ENCODE measurements at places on chromosomes 11 and 22.

DNA sequence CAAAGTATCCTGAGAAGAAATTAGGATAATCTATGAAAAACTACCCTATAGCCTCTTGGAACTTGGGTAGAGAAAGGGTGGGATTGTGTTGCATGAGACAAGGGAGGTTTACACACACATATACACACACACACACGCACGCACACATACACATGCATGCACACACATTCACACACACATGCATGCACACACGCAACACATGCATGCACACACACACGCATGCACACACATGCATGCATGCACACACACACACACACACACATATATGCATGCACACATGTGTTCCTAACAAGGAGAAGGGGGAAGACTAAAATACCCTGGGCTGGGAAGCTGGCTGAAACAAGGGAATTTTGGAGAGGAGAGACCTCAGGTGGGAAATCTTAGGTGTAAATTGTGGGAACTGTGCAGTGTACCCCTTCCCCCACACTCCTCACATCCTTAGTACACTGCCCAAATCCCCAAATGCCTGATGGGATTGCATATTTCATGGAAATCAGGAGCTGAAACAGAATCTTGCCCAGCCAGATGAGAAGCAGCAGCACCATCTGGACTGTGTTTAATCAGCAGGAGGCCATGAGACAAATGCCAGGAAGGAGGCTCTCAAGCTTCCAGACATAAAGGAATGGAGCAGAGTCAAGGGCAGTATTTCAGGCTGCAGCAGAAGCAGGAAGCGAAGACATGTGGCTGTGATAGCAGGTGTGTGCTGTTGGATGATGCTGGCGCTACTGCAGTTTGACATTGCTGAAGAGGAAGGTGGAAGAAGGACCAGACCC is 14.6 kb upstream of the POLD3 start:
- DNase-seq = no peak

- no peak for DNase-seq
Observed at GRCh38 chr11:13718394-13718793, 49.9 kb downstream of the FAR1 start.

- DNase-seq = peak; percentile 49
Observed at GRCh38 chr11:75706260-75706729, 11.3 kb upstream of the MOGAT2 start.

DNA sequence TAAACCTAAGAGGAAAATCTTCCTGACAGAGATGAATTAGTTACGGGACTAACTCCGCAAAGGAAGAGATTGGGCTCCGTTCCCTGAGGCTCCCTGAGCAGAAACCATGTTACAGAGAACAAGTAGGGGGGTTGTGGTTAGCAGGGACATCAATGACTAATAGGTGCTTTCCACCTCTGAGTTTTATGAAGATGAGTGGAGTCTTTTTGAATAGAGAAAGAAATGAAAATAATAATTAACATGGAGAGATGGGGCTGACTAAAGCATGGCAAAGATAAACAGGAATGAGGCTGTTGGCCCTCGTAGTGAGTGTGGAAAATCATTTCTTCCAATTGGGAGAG is 47.5 kb upstream of the PICALM start:
- DNase-seq = no peak

DNA sequence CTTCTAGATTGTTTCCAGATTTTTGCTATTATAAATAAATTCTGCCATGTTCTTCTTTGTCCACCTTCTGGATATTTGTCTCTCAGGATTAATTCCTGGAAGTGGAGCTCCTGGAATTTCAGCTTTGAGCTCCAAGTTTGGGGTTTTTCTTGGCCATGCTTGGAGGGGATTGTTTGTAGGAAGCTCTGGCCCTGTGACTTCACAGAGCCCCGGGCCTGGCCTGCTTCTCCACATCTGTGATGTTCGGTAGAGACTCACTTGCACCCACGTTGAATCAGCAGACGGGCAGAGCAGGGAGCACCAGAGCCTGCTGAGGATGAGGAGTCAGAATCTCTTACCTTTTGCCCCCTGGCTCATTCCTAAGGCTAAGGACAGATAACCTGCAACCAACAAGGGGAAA is 35.7 kb downstream of the LRRC32 start:
- DNase-seq = no peak

Measured in H1 (cell line).